Effector memory CD8-positive, alpha-beta T cell (primary cell): ENCODE measurements at places on chromosomes 12 and 14.
A peak's percentile ranks its signal among the peaks of the same experiment; 100 is the strongest.

- peak overlapping the region; percentile 44 for H3K27ac ChIP-seq
- peak overlapping the region; percentile 16 for H3K4me3 ChIP-seq
- peaks cover 51% of the 10 kb centered on the region for H3K4me1 ChIP-seq
- H3K27me3 ChIP-seq: no peaks in the 10 kb centered on the region
Measured at GRCh38 chr14:61719344-61720293, 24.3 kb downstream of the HIF1A start.

DNA sequence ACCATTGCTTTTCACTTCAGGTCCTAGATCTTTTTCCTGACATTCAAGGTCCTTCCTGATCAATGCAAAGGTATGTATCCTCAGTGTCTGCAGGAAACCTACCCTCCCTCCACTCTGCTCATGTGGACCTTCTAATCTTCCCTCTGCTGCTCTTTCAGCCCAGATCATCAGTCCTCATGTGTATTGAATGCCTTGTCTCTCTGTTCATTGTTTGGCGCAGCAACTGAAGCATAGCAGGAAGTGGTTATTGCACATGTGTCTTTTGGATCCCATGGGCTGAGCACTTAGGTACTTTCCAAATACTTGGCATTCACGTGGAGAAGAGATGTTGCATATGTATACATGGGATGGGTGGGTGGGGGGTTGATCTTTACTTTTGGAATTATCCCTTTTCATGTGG, 4.3 kb upstream of the NIN start:
- DNase-seq: no peak
- peaks cover 26% of the 10 kb centered on the region for H3K4me1 ChIP-seq
- peaks cover 7% of the 10 kb centered on the region for H3K36me3 ChIP-seq

- peaks cover 26% of the 10 kb centered on the region for H3K36me3 ChIP-seq
- H3K27ac ChIP-seq: peak overlapping the region; percentile 49
- no peaks in the 10 kb centered on the region for H3K27me3 ChIP-seq
- DNase-seq: no peak
Measured at GRCh38 chr12:104499668-104500332, 43.1 kb downstream of the CHST11 start.

DNA sequence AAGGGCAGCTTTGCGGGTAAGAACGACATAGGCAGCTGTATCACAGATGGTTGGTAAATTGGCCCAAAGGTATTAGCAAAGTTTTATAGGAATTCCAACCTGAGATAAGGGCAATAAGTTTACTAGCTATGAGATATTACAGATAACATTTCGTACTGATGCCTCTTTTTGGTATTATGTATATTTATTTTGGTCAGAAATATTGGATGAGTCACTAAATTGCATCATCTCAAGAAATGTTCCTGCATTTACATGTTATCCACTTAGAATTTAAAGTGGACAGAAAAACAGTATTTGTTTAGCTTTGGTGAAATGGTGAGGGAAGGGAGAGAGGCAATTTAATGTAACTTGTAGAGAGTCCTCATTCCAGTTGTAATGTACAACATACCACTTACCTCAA, 65.1 kb upstream of the PZP start:
- no peaks in the 10 kb centered on the region for H3K4me1 ChIP-seq
- H3K27ac ChIP-seq: no peak overlapping the region
- peaks cover 5% of the 10 kb centered on the region for H3K27me3 ChIP-seq
- no peak overlapping the region for H3K4me3 ChIP-seq
- H3K36me3 ChIP-seq: no peaks in the 10 kb centered on the region

GRCh38 chr12:3520711-3521110, 29.7 kb downstream of the PRMT8 start:
- DNase-seq: no peak
- no peaks in the 10 kb centered on the region for H3K36me3 ChIP-seq
- no peak overlapping the region for H3K4me3 ChIP-seq
- H3K4me1 ChIP-seq: no peaks in the 10 kb centered on the region

- H3K36me3 ChIP-seq: peaks cover 46% of the 10 kb centered on the region
- H3K4me3 ChIP-seq: no peak overlapping the region
- DNase-seq: no peak
- no peak overlapping the region for H3K27ac ChIP-seq
- no peaks in the 10 kb centered on the region for H3K4me1 ChIP-seq
- no peaks in the 10 kb centered on the region for H3K27me3 ChIP-seq
Measured at GRCh38 chr12:53518381-53518780, 11.1 kb upstream of the NPFF start.

- H3K4me1 ChIP-seq: no peaks in the 10 kb centered on the region
- DNase-seq: no peak
- H3K27ac ChIP-seq: no peak overlapping the region
- no peak overlapping the region for H3K4me3 ChIP-seq
- H3K27me3 ChIP-seq: peaks cover 11% of the 10 kb centered on the region
Measured at GRCh38 chr12:4012977-4013968, 140.1 kb upstream of the PARP11 start.

- H3K27me3 ChIP-seq: no peaks in the 10 kb centered on the region
- peak overlapping the region; percentile 93 for H3K27ac ChIP-seq
- DNase-seq: no peak
- peak overlapping the region; percentile 61 for H3K4me3 ChIP-seq
- H3K4me1 ChIP-seq: peaks cover 53% of the 10 kb centered on the region
Measured at GRCh38 chr12:47823422-47824086, 3.9 kb upstream of the HDAC7 start.

DNA sequence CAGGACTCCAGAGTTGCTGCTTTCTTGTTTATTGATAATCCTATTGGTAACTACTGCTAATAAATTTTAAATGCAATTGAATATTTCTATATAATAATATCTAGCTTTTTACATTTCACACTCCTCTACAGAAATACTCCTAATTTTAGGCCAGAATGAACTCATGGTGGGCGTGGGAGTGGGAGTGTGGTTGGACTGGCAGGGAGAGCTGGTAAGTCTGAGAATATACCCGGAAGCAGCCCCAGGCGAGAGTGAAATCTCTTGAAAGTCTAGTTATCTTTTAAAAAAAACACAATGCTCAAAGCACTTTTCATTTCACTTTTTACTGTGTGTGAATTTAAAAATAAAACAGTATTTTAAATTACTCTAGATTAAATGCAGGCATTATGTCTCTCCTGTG, 4.7 kb downstream of the TMEM263 start:
- peaks cover 16% of the 10 kb centered on the region for H3K4me1 ChIP-seq
- no peak overlapping the region for H3K4me3 ChIP-seq
- H3K27ac ChIP-seq: no peak overlapping the region
- H3K36me3 ChIP-seq: peaks cover 24% of the 10 kb centered on the region
- H3K27me3 ChIP-seq: no peaks in the 10 kb centered on the region

GRCh38 chr14:30330033-30330432, 228.9 kb upstream of the G2E3 start:
- H3K27ac ChIP-seq: no peak overlapping the region
- H3K4me1 ChIP-seq: no peaks in the 10 kb centered on the region
- no peak for DNase-seq
- H3K27me3 ChIP-seq: no peaks in the 10 kb centered on the region

GRCh38 chr12:122099280-122099749, 20.8 kb downstream of the MLXIP start:
- peak overlapping the region; percentile 86 for H3K27ac ChIP-seq
- no peak for DNase-seq
- H3K4me3 ChIP-seq: peak overlapping the region; percentile 72

- H3K36me3 ChIP-seq: no peaks in the 10 kb centered on the region
- no peaks in the 10 kb centered on the region for H3K27me3 ChIP-seq
- no peak for DNase-seq
Measured at GRCh38 chr12:58701536-58701935, 218.8 kb downstream of the LRIG3 start.

DNA sequence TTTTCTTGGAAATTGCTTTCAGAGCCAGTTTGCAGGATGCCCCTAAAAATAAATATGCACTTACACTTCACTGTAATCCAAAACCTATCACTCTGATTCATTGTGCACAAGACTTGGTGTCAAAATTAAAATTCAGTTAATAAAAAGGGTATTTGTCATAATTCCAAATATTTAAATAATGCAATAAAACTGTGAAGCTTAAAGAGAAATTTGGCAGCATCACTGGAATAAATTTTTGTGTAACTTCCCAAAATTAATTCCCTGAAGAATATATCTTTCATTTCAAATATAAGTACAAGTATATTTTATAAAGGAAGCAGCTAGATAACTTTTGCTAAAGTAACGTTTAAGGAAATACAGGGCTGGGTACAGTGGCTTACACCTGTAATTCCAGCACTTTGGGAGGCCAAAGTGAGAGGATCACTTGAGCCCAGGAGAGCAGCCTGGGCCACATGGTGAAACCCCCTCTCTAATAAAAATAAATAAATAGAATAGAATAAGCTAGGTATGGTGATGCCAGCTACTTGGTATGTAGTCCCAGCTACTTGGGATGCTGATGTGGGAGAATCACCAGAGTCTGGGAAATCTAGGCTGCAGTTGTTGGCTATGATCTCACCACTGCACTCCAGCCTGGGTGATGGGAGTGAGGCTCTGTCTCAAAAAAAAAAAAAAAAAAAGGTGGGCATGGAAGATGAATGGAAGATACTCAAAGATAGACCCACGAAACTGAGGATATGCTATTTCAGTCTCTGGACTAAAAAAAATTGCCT, 233.8 kb downstream of the FBXL14 start:
- DNase-seq: no peak
- H3K27me3 ChIP-seq: no peaks in the 10 kb centered on the region
- H3K4me3 ChIP-seq: no peak overlapping the region

- no peak overlapping the region for H3K27ac ChIP-seq
- no peaks in the 10 kb centered on the region for H3K4me1 ChIP-seq
- H3K36me3 ChIP-seq: no peaks in the 10 kb centered on the region
Measured at GRCh38 chr12:88303335-88303734, 161.2 kb downstream of the TMTC3 start.

DNA sequence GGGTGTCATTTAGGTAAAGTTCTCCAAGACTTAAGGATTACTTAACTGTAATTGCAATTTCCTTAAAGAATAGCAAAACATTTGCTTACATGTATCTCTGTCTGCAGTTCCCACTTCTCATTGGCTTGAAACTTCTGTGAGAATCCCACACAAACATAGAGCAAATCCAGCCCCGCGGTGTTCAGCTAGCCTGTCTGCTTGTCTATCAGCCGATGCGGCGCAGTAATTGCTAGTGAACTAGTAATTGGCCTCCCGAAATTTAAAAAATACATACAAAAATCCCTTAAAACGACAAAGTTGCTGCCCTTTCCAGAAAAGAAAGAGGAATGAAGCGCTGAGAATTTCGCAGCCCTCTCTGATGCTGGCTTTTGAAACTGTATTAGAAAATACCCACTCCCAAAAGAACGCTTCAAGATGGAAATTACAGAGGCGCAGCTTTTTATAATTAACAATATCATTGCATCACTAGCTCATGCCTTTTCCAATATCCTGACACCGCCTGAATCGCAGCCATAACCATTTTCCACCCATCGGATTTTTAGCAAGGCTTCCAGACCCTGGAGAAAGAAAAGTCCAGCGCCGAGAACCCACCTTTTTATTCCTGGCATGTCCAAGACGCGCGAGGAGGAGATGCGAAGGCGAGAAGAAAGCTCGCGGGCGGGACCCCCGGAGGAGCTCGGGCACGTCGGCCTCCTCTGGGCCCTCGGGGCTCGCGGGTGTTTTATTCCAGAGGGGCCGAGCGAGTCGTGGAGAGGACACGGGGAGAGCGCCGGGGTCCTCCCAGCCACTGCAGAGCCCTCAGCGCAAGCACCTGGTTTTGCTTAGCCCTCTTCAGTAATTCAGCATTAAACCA, 646 bp downstream of the FBLN5 start:
- H3K36me3 ChIP-seq: no peaks in the 10 kb centered on the region
- H3K27me3 ChIP-seq: peaks cover 38% of the 10 kb centered on the region

GRCh38 chr12:49972129-49972528, 618 bp upstream of the AQP6 start:
- peaks cover 2% of the 10 kb centered on the region for H3K27me3 ChIP-seq
- H3K4me3 ChIP-seq: no peak overlapping the region
- H3K4me1 ChIP-seq: peaks cover 1% of the 10 kb centered on the region
- no peak overlapping the region for H3K27ac ChIP-seq
- no peaks in the 10 kb centered on the region for H3K36me3 ChIP-seq
- no peak for DNase-seq

GRCh38 chr12:49069507-49070346, at the start of gene RHEBL1:
RHEBL1 (minus strand) TSS chr12:49069979; CDS start chr12:49069785, 194 bp downstream.
- H3K27ac ChIP-seq: peak within 1 kb of the TSS; percentile 96
- peak within 1 kb of the TSS; percentile 95 for H3K4me3 ChIP-seq
- no peaks in the 10 kb centered on the region for H3K27me3 ChIP-seq
- H3K36me3 ChIP-seq: peaks cover 10% of the 10 kb centered on the region

DNA sequence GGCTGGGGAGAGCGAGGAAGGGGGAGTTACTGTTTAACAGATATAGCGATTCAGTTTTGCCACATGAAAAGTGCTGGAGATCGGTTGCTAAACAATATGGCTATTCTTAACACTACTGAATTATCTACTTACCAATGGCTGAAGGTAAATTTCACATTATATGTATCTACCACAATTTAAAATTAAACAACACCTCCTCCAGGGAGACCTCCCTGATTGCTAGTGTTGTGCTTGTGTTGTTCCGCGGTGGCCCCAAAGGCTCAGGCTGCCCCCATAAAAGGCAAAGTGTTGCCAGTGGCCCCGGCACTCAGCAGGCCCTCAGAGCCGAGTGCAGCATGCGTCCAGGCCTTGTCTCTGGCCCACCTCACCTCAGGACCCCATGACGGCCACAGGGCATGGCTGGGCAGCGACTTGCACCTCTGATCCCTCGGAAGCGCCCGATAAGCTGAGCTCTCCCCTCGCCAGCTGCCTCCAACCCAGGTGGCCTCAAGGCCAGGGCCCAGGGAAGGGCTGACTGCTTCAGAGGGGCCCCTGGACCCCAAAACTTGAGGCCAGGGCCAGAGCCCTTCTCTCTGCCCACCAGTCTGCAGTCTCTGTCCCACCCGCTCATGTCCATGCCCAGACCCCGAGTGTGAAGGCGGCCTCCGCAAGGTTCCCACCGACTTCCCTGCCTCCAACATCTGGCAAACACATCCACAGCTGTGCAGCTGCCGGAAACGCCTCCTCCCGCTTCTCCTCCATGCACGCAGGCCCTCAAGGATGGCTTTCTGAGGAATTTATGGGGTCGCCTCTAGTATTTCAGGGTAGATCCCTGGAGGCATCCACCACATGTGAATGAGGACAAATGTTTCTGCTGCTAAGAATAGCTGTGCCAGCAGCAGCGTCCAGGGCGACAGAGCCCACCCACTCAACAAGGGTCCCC, 60.0 kb downstream of the NCOR2 start:
- H3K4me3 ChIP-seq: no peak overlapping the region
- peaks cover 37% of the 10 kb centered on the region for H3K4me1 ChIP-seq
- peak overlapping the region; percentile 79 for H3K27ac ChIP-seq
- no peaks in the 10 kb centered on the region for H3K36me3 ChIP-seq

DNA sequence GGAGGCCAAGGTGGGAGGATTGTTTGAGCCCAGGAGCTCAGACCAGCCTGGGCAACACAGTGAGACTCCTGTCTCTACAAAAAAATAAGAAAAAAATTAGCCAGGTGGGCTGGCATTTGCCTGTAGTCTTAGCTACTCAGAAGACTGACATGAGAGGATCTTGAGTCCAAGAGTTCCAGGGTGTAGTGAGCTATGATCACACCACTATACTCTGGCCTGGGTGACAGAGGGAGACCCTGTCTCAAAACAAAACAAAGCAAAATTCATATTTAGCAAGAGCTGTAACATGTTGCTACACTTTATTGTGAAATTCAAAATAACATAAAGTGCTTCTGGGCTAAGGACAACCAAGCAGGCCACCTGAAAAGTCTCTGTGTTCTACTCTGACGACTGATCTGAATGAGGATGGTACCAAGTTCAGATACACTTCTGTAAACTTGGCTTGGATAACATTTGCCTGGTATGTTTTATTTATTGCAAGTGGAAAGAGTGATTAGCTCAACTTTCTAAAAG, 11.6 kb upstream of the STRN3 start:
- H3K27me3 ChIP-seq: no peaks in the 10 kb centered on the region
- H3K4me1 ChIP-seq: peaks cover 14% of the 10 kb centered on the region
- no peak overlapping the region for H3K4me3 ChIP-seq

- peak; percentile 62 for DNase-seq
- peaks cover 6% of the 10 kb centered on the region for H3K4me1 ChIP-seq
- peaks cover 7% of the 10 kb centered on the region for H3K27me3 ChIP-seq
- H3K4me3 ChIP-seq: no peak overlapping the region
- no peak overlapping the region for H3K27ac ChIP-seq
Measured at GRCh38 chr14:106268013-106268727, 741.8 kb downstream of the TMEM121 start.
